ENCODE measurements at places on chromosomes 3 and 15. TPM values are rescaled to one million over a fixed set of nuclear protein-coding genes. Genes with fewer than 3 reads are reported as not detected.

GRCh38 chr3:39140341-39140971 is 12.9 kb downstream of the CSRNP1 start:
- no peak for DNase-seq

DNA sequence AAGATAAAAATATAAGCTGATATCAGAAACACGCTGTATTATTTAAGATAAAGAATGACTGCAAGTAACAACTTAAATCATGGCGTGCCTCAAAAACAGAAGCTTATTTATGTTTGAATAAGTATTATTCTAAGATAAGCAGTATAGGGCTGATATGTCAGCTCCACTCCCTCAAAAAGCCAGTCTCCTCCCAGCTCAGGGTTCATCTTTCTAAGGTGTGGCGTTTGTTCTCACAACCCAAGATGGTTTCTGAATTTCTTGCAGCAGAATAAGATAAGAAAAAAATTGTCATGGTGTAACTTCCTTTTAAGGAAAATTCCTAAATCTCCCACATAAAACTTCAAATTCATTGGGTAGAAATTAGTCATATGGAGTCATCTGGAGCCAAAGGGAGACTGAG is 166.1 kb upstream of the POU1F1 start:
- no peak for DNase-seq

Gene IGDCC3
- not detected for polyA plus RNA-seq

- DNase-seq = peak; percentile 33
These were observed 25.7 kb upstream of the GALNT15 start for GRCh38 chr3:16148783-16149182.

GRCh38 chr3:128281461-128282367 is 128.4 kb downstream of the EEFSEC start:
- peak; percentile 65 for DNase-seq

Gene PLIN1
- 0.12 TPM for polyA plus RNA-seq

Gene CLDN18
- 211 TPM for polyA plus RNA-seq

DNA sequence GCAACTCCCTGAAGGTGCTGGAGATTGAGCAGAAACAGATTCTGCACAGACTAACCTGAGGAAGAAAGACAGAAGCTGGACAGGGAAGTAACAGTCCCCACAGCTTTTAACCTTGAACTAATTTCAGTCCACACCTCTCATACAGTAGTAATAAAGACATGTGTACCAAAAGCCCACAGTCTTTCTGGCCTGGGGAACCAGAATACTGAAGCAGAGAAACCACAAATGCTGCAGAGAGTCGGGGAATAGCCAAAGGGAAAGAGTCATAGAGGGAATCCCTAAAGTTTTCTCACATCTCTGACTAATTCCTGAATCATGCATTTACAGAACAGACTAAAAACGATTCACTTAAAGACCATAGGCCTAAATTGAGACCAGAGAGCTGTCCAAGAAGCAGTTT is 503.4 kb upstream of the NECTIN3 start:
- no peak for DNase-seq

All from stomach (tissue), 19 donors.